ENCODE measurements at places on chromosomes 4 and X. TPM values are rescaled to one million over a fixed set of nuclear protein-coding genes. Genes with fewer than 3 reads are reported as not detected.

CXXC4 gene
- total RNA-seq: 0.45 TPM

FREM3 gene
- not detected for total RNA-seq

RAB40A gene
- total RNA-seq: not detected

CLRN2 gene
- total RNA-seq: not detected

DNAAF6 gene
- total RNA-seq: not detected

STOX2 gene
- 0.94 TPM for total RNA-seq

SUPT20HL1 gene
- total RNA-seq: not detected

RAB41 gene
- total RNA-seq: not detected

GASK1B gene
- total RNA-seq: 1.1 TPM

MTMR8 gene
- total RNA-seq: 0.26 TPM

All from A375 (cell line).